ENCODE measurements at places on chromosomes 1 and 21.

DNA sequence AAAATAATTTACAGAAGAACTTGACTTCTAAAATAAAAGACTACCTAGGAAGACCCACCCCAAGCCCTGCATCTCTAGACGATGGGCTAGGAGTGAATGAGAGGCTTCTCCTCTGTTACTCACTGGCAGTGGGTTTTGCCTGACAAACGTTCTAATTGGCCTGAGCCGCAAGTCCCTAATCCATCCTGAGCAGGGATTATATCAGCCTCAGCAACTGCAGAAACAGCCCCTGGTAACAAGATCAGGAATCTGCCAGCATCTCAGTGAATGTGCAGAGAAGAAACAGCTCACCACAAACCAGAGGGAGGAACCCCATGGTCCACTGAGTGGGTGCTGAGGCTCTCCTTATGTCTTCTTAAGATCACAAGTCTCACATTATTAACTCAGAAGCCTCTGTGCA, 240.6 kb downstream of the BRINP2 start:
- no peak for DNase-seq

- no peak for DNase-seq
These were observed 66.3 kb upstream of the PRDX6 start for GRCh38 chr1:173410794-173411236.

- DNase-seq, result no peak
These were observed 100.9 kb downstream of the TSEN15 start for GRCh38 chr1:184152434-184152898.

DNA sequence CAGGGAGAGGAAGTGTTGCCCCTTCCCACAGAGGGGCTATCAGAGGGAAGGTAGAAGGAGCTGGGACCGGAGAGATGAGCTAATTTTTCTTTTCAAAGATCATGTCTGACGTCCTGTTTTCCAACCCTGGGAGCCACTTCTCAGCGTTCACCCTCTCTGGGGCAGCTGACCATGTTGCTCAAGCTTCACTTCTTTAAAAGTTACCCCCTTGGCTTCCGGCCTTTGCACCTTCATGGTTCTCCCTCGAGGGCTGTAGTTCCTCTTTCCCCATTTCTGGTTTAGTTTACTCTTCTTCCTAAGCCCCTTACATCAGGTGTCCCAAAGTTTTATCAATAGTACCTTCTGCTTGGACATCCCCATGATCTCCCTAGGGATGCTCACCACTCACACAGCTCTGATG, 23.8 kb upstream of the CSF1 start:
- no peak for DNase-seq

DNA sequence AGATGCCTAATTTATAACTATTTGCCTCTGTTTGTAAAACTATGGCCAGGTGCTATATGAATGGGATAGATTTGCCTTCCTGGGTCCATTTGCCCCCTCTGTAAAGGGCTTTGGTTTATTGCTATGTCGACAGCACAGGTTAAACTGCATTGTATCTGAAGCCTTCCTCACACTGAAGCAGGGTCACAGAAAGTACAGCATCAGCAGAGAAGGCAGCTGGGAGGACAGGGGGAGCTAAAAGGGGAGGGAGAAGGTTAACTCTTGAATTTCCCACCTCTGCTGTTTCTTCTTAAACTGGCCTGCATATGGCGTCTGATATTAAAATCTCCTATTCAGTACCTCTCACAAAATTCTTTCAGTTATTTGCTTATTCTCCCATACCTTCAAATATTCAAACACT, 297.4 kb downstream of the TM2D1 start:
- DNase-seq, result no peak

- no peak for DNase-seq
These were observed 575.6 kb downstream of the AGBL4 start for GRCh38 chr1:49448200-49448599.

DNA sequence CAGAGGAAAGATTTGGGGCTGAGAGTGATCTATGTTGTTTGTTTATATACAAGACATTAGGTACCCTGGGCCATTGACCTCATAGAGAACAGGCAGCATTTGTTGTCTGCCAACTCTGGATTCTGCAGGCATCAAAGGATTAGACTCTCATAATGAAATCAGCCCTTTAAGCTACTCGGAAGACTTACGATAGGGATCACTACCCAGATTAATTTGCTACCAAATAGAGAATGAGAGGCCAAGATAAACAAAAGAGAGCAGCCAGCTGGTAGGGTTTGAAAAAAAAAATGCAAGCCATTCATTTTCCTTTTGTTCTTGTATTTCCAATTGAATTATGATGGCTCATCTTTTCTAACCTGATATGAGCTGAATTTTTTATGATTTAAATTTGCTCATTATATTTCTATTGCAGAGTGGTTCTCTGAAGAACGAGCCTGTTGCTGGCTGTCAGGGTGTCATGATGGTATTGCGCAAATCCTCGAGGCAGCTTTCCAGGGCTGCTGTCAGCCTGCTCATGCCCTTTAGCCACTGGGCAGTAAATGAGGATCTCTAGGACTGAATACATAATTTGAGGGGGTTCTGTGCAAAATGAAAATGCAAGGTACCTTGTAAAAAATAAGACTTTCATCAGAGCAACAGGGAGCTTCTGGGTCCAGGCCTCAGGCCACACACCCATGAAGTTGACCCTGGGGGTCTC, 116.4 kb upstream of the KCNJ15 start:
- DNase-seq, result no peak

DNA sequence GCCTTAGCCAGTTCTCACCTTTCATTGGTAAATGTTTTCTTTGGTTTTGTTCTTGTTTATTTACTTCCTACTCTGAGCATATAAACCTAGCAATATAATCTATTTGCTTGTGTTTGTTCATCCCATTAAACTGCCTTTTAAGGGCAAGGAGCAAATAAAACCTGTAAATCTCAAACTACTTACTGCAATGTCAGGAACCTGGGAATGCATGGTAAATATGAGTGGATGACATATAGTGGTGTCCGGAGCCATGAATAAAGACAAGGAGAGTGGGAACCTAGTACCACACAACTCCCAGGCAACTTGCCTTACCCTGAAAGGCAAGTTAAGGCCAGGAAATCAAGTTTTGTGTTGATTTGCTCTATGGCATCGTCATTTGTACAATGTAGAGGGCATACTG, 1133.7 kb upstream of the NCAM2 start:
- no peak for DNase-seq

GRCh38 chr1:1628754-1629429, 3.1 kb upstream of the MMP23B start:
- no peak for DNase-seq

DNA sequence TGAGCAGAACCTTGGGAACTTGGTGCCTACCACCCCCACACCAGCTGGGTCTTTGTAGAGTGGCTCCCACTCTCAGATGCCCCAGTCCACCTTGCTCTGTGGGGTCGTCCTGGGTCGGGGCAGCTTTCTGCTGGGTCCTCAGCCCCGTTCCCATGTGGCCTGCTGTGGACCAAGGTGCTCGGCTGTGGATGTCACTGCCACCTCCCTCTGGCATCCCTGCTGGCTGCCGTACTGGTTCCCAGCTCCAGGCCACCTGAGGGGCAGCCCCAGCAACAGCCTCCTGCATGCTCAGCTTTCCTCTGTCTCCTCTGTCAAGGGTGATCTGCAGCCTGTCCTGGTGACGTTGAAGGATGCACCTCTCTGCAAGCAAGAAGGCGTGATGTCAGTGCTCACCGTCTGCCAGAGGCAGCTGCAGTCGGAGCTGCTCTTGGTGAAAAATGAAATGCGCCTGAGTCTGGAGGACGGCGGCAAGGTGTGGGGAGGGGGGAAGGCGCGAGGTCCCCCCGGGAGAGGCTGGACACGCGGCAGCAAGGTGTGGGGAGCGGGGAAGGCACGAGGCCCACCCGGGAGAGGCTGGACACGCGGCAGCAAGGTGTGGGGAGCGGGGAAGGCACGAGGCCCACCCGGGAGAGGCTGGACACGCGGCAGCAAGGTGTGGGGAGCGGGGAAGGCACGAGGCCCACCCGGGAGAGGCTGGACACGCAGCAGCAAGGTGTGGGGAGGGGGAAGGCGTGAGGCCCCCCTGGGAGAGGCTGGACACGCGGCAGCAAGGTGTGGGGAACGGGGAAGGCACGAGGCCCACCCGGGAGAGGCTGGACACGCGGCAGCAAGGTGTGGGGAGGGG, 45.9 kb upstream of the DIP2A start:
- no peak for DNase-seq

DNA sequence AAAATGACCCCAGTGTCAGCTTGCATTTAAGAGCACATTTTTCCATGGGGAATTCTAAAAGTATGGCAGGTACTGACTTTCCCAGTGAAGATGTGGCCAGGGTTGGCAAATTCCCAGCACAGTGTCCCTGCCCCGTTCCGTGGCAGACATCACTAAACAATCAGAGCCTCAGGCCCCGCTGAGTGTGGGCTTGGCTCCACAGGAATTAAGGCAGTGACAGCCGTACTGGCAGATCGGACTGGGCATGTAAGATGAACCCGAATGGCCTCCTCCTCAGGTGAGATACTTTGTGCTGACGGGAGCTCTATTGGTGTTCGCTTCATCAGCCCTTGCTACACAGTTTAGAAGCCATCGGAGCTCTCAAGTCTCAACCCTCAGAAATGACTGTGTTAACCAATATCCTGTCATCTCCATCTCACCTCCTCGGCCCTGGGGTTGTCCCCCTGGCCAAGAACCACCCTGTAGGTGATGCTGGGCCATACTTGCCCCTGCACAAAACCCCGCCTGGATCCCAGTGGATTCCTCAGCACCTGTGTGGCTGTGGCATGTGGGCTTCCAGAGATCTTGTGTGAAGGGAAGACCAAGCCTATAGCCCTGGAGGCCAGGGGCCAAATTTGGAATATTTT, 29.0 kb upstream of the ABCG1 start:
- no peak for DNase-seq

DNA sequence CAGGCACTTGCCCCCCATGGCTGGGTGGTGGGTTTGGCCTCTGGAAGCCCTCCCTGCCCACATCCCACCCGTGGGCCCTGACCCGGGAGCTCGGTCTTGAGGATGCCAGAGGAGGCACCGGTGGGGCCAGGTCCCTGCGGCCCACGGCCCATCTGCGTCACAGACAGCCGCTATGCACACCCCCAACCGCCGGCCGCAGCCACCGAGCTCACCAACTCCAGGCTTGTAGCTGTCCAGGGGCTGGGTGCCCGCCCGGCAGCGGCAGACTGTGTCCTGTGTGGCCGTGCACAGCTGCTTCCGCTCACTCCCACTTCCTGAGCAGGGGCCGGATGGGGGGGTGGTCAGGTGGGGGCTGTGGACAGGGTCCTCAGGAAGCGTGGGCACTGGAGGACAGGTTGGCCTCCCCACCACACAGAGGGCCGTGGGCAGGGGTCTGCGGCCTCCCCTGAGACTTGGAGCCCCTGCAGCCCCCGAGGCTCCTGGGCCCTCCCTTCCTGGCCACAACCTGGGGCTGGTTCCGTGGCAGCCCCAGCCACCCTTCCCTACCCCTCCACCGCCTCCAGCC, 1.1 kb downstream of the TNFRSF4 start:
- DNase-seq, result peak; percentile 28

DNA sequence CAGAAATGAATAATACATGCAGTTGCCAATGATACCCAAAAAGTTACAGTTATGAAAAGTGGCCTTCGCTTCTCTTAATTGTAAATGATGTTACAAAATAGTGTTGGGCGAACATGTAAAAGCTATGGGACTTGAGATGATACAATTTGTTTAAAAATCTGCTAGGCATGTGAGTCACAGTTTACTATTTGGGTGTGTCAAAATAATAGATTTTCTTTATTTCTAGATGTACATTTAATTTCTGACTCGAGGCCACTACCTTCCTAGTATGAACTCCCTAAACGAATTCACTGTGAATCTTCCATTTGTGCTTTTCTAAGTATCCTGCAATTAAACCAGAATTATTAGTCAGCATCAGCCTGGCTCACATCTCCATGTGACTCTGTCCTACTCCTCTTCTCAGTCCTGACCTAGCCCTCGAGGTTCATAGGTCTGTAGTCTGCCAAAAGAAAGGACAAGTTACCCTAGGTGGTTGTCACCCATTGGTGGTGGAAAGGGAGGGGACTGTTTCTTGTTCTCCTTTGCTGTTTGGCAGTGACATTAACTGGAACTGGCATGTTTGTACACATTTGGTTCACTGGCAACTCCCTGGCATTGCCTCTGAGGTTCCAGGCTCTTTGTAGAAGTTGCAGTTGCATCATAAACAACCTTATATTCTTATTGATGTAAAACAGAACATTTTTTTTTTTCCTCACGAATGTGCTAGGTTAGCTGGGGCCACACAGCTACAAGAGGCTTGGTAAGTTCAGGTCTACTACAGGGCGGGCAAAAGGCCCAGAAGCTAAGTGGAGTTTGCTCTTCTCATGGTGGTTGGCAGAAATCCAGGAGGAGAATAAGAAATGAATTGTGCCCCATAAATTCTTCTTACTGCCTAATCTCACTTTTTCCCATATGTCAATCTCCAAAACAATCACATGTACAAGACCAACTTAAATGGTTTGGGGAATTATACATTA, 746.5 kb upstream of the ADAMTS5 start:
- no peak for DNase-seq

GRCh38 chr21:32916522-32917099, 109.1 kb upstream of the OLIG2 start:
- no peak for DNase-seq

- DNase-seq, result no peak
These were observed 131.8 kb downstream of the ACTL8 start for GRCh38 chr1:17886838-17887441.

DNA sequence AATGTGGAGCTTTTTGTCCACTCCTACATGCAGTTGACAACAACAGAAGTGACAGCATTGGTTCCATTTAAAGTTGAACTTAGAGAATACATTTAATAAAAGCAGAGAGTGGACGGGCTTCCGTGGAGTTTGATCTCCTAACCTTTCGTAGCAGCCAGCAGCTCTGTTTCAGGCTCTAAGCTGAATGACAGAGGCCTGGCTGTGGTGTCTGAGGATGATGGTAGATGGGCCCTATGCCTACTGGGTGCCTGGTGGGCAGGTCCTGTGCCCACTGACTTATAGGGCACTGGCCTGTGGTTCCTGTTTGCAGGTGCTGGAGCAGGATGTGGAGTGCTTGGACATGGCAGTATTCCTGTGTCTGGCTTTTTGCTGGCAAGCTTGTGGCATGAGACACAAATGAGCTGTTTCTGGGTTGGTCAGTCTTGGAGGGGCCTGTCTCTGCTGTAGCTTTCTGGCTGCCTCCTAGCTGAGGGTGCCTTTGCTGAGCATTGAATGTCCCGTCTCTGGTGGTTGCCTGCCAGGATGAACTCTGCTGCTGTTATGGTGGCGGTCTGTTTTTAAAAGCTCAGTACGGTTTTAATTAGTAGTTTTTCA, 54.6 kb downstream of the PRDM2 start:
- no peak for DNase-seq

GRCh38 chr1:53063744-53064515, 1.9 kb downstream of the PODN start:
- DNase-seq, result no peak

DNA sequence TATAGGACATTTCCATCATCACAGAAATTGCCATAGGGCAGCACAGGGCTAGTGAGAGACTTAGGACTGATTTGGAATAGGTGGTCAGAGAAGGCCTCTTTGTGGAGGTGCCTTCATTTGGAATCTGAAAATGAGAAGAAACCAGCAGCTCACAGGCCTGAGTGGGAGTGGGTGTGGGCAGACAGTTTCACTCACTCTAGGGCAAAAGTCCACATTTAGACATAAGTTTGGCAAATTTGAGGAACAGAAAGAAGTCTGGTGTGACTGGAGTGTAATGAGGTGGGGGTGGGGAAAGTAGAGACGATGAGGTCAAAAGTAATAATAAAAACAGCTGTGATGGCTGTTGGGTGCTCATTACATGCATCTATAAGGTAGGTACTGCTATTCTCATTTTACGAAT, 22.4 kb upstream of the BCAR3 start:
- no peak for DNase-seq
